ENCODE measurements at places on chromosomes 16 and 17. TPM values are rescaled to one million over a fixed set of nuclear protein-coding genes. Genes with fewer than 3 reads are reported as not detected.

Gene ALOX12
- not detected for total RNA-seq

Gene MED1
- total RNA-seq = 45.9 TPM

Gene NLRC5
- 18.0 TPM for total RNA-seq

Gene ACSM2B
- total RNA-seq = not detected

Gene ELMO3
- 0.93 TPM for total RNA-seq

Gene ACSM2A
- total RNA-seq = under 0.01 TPM

Gene PRRT2
- total RNA-seq = 1.8 TPM

Gene TSNAXIP1
- total RNA-seq = 0.14 TPM

Gene PRSS33
- not detected for total RNA-seq

Gene MYH1
- not detected for total RNA-seq

Gene SUPT4H1
- total RNA-seq = 35.8 TPM

Gene TMEM219
- 59.8 TPM for total RNA-seq

Gene NOTUM
- total RNA-seq = not detected

Gene PRSS22
- total RNA-seq = not detected

Gene GCGR
- total RNA-seq = not detected

Gene TOP2A
- 148 TPM for total RNA-seq

Gene NOD2
- total RNA-seq = 0.27 TPM

Gene CD79B
- 1.3 TPM for total RNA-seq

Gene MYL11
- not detected for total RNA-seq

Gene PPY
- total RNA-seq = not detected

Gene FNDC8
- not detected for total RNA-seq

Gene PDILT
- not detected for total RNA-seq

Gene TP53TG3
- not detected for total RNA-seq

Gene TP53TG3F
- not detected for total RNA-seq

Gene NTN3
- total RNA-seq = not detected

Gene KRT24
- not detected for total RNA-seq

Gene TERB1
- total RNA-seq = 0.22 TPM

Gene HCRT
- total RNA-seq = not detected

Gene JPH3
- 0.13 TPM for total RNA-seq

Gene WNK4
- 0.66 TPM for total RNA-seq

Gene AHSP
- total RNA-seq = not detected

Gene ITGAL
- total RNA-seq = not detected

Gene DHRS7C
- not detected for total RNA-seq

Gene ASGR1
- 9.7 TPM for total RNA-seq

Gene TMEM238L
- not detected for total RNA-seq

Gene PERCC1
- not detected for total RNA-seq

Gene OMG
- not detected for total RNA-seq

Gene RASD1
- 11.8 TPM for total RNA-seq

Gene MMP28
- total RNA-seq = 4.0 TPM

Gene CFAP97D1
- not detected for total RNA-seq

Gene IRF8
- total RNA-seq = 0.13 TPM

Gene C16orf96
- not detected for total RNA-seq

Gene SLC16A6
- total RNA-seq = 0.40 TPM

Gene TNS4
- total RNA-seq = not detected

Gene TMEM95
- not detected for total RNA-seq

Measured in thoracic aorta endothelial cell (primary cell).